ENCODE measurements at places on chromosomes 3 and 15. TPM values are rescaled to one million over a fixed set of nuclear protein-coding genes. Genes with fewer than 3 reads are reported as not detected.

GRCh38 chr3:149085828-149086231, 503 bp downstream of the HLTF start:
- no peak for DNase-seq

DNA sequence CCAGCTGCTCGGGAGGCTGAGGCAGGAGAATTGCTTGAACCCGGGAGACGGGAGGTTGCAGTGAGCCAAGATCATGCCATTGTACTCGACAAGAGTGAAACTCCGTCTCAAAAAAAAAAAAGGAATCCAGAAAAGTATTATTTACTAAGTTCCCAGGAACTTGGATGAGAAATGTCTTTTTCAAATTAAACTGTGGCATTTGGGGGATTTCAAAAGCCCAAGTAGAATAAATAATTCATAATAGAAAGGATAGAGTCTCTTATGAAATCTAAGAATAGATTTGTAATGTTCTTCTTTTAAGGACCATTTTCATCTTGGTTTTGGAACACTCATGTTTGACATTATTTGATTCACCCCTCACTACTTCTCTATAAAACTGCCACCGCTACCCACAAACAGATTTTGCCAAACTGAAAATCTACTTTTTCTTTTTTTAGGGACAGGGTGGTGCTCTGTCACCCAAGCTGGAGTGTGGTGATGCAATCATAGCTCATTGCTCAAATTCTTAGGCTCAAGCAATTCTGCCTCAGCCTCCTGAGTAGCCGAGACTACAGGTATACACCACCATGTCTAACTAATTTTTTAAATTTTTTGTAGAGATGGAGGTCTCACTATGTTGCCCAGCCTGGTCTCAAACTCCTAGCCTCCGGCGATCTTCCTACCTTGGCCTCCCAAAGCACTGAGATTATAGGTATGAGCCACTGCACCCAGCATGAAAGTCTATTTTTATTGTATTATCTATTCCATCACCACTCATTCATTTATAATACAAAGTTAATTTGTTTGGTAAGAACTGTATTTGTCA, 99.3 kb downstream of the SENP2 start:
- no peak for DNase-seq

DNA sequence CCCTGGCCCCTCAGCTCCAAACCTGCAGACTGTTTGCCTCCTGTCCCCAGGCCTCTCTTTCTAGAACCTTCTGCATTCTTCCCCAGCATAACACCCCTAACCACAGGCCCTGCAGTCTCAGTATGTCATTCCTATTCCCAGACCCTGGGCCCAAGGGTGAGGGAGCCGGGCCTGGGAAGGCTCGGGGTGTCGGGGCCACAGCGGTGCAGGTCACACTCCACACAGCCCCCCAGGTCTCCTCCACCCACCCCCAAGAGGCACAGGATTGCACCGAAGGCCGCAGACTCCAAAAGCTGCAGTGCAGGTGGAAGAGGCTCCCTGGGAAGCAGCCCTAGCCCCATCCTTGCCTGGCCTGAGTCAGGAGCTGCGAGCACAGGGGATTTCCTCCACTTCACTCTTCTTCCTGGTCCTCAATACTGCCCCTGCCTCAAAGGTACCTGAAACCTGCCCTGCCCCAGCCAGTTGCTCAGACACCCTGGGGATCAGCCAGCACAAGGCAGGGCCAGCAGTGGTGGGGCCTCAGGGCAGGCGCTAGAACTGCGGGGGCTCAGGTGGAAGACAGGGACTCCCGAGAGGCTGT, 31.1 kb downstream of the TNK2 start:
- DNase-seq = no peak

GRCh38 chr3:111733856-111734255, 125.2 kb upstream of the PHLDB2 start:
- no peak for DNase-seq

Gene EAF1
- total RNA-seq = 27.8 TPM

GRCh38 chr3:145815707-145816413, 345.1 kb downstream of the PLOD2 start:
- DNase-seq = no peak

GRCh38 chr15:70347321-70348225, 249.9 kb upstream of the TLE3 start:
- no peak for DNase-seq

DNA sequence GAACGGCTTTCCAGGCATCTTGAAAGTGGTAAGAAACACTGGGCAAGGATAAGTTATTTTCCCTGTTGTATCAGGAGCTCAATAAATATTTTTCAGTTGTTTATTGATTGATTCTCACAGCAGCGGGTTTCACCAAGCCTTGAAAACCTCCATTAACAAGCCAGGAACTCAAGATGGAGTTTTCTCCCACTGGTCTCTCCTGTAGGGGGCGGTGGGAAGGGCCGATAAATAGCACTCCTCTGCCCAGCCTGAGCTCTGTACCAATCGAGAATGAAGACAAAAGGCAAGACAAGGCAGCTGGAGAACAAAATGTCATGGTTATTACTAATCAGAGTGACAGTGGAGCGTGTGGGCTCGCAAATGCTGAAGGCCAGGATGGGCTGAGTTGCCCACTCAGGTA, 7.4 kb downstream of the HRH1 start:
- no peak for DNase-seq

DNA sequence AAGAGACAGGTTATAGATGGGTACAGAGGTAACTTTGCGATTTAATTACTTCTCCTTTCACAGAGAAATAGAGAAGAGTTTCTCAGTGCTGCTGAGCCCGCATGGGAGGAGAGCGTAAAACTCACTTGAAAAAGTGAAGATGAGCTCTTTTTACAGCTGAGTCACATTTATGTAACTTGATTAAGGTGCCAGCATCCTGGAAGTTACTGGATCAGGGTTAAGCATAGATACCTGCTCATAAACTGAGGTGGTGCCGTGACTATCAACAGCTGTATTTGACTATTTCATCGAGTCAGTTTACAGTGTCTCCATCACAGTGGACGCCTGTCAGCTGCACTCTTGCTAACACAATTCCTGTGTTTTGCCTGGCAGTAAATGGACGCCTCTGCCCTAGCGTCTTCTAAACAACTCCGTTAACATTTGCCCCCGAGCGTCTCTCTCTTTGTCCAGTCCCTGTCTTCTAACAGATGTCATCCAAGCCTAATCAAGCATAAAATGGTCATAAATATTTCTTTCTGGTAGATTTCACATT, 414.6 kb downstream of the FOXP1 start:
- no peak for DNase-seq

DNA sequence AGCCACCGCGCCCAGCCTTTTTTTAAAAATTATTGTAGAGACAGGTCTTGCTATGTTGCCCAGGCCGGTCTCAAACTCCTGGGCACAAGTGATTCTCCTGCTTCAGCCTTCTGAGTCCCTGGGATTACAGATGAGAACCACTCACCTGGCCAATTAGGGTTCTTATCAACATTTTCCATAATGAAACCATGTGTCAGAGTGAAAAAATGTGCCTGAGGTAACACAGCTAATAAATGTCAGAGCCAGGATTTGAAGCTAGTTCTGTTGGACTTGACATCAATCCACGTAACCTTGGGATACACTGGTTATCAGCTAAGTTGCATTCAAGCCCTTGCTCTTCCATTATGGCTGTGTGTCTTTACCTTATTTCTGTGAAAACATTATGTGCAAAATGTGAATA, 29.1 kb downstream of the CHST14 start:
- no peak for DNase-seq

DNA sequence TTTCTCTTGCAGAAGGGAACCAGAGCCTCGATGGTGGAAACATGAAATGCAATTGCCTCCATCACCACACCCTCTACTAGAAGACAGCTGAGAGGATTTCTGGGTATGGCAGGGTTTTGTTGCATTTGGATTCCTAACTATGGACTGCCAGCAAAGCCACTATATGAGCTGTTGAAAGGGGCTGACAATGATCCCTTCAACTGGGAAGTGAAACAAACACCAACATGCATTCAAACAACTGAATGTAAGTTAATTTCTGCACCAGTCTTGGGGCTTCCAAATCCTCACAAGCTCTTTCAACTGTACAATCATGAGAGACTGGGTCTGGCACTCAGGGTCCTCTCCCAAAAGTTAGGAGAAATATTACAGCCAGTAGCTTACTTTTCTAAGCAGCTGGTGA, 116.7 kb upstream of the PLCL2 start:
- DNase-seq = no peak

Gene TMOD2
- 4.5 TPM for total RNA-seq

DNA sequence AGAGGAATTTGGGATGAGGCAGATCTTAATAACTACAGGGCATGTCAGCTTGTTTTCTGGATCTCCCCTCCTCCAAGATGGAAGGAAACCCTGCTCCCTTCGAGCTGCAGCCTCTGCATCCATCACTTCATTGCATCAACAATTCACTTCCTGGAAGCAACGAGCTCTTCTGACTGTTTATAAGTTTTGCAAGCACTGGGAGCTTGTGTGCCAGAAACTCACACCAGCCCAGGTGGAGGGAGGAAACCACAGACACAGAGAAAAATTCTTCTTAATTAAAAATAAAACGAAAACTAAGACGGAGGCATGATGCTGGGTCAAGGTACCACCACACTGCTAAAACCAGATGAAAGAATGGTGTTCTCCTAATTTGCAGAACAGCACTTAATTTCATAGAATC, 10.6 kb downstream of the LRIG1 start:
- DNase-seq = no peak

DNA sequence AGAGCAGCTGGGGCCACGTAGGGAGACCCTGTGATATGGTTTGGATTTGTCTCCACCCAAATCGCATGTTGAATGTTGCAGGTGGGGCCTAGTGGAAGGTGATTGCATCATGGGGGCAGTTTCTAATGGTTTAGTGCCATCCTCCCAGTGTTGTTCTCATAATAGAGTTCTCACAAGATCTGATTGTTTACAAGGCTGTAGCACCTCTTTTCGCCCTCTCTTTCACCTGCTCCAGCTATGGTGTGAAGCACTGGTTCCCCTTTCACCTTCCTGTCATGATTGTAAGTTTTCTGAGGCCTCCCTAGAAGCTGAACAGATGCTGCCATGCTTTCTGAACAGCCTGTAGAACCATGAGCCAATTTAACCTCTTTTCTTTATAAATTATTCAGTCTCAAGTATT, 198.9 kb upstream of the CBLB start:
- DNase-seq = no peak

GRCh38 chr3:172973799-172974198, 167.2 kb downstream of the SPATA16 start:
- no peak for DNase-seq

Gene MAGI1
- 0.69 TPM for total RNA-seq

DNA sequence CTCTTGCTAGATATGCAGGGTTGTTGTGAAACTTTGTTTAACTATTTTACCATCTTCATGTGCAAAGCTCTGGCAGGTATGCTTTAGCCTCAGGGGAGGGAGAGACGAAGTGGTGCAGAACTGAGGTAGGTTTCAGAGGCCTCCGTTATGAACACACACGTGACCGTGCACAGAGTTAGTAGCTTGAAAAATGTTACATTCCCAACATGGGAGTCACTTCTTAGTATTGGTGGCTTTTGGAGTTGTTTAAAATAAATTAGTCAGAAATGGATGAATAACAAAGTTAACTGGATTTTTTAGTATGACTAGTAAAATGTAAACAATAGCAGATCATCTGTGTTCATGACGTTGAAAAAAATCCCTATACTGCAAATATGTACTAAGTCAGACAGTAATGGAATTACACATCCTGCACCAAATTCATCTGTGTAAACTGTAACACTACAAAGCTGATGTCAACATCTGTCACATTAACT, 279.6 kb downstream of the KLF13 start:
- no peak for DNase-seq

Gene DAZL
- 0.10 TPM for total RNA-seq

Gene DZIP1L
- 0.16 TPM for total RNA-seq
